ENCODE measurements at places on chromosomes 4 and X.

- no peak for DNase-seq
These were observed 24.9 kb upstream of the SGMS2 start for GRCh38 chr4:107799669-107800450.

DNA sequence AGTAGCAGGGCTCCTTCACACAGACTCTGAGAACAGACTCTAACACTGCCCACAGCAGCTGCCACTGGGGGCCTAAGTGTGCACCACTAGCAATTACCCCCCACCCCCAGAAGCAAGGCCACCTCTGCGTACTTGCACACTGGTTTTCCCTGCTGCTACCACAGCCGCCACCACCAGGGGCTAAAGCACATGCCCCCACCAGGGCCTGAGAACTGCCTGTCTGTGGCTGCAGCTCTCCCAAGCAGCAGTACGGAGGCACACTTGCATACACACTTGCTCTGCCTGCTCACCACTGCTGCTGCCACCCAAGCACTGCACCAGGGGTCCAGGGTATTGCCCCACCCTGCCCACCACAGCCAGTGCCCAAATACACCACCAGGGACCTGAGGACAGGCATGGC is 59.6 kb downstream of the SCML2 start:
- no peak for DNase-seq

DNA sequence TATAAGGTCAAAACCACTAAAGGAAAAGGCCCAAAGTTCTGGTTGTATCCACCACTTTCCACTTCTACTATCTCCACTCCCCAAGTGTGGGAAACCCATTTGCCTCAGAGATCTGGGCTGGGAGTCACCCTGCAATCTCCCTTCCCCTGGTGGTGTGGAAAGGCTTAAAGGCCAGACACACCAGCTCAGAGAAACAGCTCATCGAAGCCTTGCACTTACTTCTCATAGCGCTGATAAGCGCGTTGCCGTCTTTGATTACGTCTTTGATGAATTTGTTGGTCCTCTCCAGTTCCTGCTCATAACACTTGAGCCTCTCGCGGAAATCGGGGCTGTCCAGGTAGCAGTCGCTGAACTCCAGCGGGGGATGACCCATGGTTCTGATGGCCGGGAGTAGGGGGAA is 647 bp downstream of the OPHN1 start:
- peak; percentile 4 for DNase-seq

DNA sequence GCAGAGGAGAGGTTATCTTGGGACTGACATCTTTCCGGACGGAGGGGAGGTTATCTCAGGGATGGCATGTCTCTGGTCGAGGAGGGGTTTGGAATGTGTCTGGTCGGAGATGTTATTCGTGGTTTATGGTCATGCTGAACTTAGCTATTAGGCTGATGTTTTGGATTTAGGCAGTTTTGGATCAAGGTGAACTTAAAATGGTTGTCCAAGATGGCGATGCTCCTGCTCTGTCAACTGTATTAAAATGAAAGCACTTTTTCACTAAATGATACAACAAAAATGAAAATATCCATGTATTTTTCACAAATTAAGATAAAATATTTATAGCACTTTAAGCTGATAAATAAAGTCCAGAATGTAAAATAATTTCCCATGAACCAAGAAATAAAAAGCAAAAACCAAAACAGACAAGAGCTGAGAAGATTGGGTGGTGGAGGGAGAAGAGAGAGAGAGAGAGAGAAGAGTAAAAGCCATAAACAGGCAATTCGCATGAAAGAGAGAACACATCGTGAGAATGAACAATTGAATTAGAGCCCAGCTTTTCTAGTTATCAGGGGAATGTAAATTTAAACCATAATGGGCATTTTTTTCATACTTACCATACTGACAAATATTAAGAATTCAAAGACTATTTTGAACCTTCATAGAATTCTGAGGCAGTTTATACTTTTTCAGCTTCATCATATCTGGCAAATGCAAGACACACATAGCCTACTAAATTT is 2236.0 kb upstream of the AGA start:
- DNase-seq, result no peak

DNA sequence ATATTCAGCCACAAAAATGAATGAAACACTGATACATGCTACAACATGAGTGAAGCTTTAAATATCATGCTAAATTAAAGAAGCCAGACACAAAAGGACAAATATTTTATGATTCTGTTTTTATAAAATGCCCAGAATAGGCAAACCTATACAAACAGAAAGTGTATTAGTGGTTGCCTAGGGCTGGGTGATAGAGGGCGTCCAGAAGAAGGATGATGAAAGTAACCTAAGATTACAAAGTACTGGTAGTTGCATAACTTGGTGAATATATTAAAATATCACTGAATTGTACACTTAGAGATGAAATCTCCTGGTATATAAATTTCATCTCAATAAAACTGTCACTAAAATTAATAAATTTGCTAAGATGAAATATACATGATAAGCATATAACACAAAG is 67.5 kb downstream of the FBXW7 start:
- no peak for DNase-seq

DNA sequence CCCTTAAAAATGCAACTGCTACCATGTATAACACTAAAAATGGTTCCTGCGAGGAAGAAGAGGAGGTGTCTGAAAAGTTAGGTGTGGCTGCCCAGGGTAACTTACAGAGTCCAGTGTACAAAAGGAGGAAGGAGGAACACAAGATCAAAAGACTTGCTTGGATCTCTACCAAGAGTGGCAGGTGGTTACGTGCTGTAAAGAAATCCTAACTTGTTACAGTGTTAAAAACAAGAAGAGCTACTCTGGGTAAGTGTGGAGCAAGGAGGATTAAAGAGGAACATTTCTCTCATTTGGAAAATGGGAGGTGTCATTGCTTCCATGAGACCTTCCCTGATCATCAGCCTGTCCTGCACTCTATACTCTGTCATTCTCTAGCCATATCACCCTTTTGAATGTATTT is 242.0 kb downstream of the PTTG2 start:
- DNase-seq, result no peak

GRCh38 chr4:170089274-170089667 is 485 bp downstream of the AADAT start:
- DNase-seq, result peak; percentile 66

- DNase-seq, result peak; percentile 76
These were observed 10.0 kb upstream of the LNX1 start for GRCh38 chr4:53601251-53601764.

- DNase-seq, result no peak
These were observed 10.3 kb downstream of the SNX25 start for GRCh38 chr4:185219551-185220344.

GRCh38 chr4:3466691-3467600 is 3.8 kb downstream of the DOK7 start:
- DNase-seq, result no peak

DNA sequence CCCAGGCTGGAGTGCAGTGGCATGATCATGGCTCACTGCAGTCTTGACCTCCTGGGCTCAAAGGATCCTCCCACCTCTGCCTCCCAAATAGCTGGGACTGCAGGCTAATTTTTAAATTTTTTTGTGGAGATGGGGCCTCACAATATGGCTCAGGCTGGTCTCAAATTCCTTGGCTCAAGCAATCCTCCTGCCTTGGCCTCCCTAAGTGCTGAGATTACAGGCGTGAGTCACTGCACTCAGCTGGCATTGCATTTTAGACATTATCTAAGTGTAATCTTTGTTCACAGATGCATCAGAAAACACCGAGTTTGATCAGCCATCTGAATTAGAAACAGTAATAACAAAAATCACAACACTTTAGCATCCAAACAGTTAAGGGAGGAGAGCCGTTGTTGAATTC is 53.4 kb upstream of the CBR4 start:
- no peak for DNase-seq

DNA sequence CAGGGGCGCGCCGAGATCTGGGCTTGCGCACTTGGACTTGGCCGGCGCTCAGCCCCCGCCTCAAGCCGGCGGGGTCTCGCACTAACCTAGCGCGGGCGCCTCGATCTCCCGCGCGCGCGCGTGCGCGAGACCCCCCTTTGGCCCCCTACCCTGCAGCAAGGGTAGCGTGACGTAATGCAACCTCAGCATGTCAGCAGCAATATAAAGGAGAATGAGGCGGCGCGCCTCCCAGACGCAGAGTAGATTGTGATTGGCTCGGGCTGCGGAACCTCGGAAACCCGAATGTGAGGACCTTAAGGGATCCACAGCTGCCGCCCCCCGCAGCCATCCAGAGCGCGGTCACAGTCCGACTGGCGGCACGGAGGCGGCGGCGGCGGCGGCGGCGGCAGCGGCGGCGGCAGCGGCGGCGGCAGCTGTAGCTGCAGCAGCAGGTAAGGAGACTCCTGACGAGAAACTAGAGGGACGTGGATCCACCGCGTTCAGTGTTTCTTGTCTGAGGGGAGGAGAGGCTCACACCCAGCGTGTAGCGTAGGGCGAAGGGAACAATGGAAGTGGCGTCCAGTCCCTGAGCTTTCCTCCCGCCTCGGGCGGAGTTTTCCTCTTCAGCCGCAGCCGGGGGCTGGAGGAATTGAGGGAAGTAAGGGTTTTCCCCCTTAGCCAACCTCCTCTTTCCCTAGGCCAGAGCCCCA is at the start of the genes SATL1 and ZNF711:
SATL1 (minus strand) TSS at position 19 of the 689 bp plus-strand sequence. CDS start 134,811 bp downstream, outside the sequence.
ZNF711 (plus strand) TSS at position 231 of the 689 bp plus-strand sequence. CDS start 3,582 bp downstream, outside the sequence.
- DNase-seq, result peak; percentile 93
